ENCODE measurements at places on chromosomes 13 and 19.

GRCh38 chr13:28376604-28377003 is 118.3 kb downstream of the FLT1 start:
- no peak for ATAC-seq

DNA sequence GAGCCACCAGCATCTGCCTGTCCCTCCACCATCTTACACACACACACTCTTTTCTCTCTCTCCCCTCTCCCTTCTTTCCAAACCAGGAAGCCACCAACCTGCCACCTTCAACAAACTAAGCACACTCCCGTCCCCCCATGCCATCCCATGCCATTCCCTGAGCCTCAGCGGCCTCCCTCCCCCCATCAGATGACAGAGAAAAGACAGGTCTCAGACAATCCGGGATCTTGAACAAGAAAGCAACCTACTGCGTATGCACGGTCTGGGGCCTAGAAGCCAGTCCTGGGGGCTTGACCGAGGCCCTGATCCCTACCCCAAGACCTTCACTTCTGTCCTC is 19.4 kb downstream of the AKT2 start:
- no peak for ATAC-seq

- ATAC-seq: no peak
Measured at GRCh38 chr13:31053091-31053490, 108.6 kb downstream of the HSPH1 start.

DNA sequence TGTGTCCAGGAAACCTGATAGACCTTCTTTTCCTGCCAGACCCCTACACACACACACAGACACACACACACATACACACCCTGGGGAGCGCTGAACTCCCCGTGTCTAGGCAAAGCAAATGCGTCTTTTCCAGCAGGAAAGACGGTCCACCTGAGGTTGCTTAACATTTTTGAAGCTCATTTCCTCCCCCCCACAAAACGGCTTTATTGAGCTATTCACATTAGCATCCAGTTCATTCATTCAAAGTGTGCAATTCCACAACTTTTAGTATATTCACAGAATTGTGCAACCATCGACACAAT is 3.4 kb downstream of the GSX1 start:
- no peak for ATAC-seq

DNA sequence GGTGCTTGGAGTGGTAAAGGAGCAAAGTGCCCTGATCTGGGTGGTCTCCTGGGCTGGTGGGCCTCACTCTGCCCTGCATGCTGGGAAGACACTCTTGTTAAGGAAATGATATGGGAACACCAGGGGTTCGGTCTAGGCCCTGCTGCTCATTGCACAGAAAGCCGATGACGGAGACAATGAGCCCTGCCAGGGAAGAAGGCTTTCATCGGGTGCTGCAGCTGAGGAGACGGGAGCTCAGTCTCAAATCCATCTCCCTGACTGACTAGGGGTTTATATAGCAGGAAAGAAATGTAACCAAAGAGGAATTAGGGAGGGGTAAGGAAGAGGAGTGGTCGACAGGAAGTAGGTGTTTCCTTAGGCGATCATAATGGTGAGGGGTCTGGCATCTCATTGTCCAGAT is 253.4 kb downstream of the TEX29 start:
- no peak for ATAC-seq

DNA sequence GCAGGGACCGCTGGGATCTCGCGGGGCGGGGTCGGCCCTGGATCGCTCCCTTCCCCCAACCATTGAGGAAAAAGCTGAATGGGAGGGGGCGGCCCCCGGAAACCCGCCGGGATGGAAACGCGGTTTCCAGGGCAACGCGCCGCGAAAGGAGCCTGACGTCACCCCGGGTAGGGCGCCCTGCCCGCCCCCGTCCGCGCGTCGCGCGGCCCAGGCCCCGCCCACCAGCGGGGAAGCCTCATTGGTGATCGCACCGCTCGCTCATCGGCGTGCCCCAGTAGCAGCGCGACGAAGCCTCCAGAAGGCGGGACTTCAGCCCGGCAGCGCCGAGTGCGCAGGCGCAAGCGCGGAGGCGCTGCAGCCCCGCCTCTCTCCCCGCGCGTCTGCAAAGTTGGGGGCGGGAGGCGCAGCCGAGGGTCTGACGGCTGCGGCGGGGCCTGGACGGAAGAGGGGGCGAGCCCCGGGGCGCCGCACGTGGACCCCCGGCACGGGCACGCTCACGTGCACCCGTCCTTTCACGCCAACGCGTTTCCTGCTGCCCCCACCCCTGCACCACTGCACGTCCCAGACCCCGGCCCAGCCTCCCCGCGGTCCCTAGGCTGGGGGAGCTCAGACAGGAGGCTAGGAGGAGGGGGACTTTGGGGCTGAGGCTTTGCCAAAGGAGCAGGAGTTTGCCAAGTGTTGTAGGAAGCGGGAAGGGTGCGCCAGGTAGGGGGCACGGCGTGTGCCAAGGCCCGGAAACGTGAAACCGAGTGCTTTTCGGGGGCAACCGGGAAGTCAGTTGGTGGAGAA is 8.2 kb upstream of the CIRBP start:
- peak; percentile 84 for ATAC-seq

DNA sequence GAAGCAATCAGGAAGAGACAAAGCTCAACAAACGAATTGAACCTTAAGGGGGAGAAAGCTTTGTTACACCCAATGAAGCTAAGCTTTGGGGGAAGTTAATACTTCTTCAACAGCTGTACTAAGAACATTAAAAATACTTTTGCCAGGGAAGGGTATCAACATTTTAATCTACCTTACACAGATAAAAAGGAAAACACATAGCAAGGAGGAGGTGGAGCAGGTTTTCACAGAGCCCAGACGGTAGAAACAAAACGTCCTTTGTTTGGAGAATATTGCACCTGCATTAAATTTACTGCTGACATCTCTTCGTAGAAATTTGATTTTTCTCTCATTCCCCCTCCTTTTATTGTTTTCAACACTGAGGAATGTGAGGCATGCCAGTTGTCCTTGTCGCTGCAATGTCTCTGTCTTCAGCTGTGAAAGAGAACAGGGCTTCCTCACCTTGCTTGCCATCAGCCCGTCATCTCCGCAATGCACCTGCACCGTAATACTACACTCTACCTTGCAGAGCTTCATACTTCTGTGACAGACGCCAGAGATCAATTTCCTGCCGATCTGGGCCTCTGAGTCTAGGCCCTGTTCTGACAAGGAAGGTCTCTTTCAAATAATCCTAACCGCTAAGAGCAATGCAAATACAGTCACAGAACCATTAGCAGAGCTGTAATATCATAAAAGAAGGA is 270.8 kb downstream of the SPRY2 start:
- ATAC-seq: no peak

- no peak for ATAC-seq
Measured at GRCh38 chr19:50046649-50047503, 21.1 kb downstream of the ZNF473 start.

- ATAC-seq: peak; percentile 52
Measured at GRCh38 chr19:19615086-19615485, 3.4 kb downstream of the PBX4 start.

DNA sequence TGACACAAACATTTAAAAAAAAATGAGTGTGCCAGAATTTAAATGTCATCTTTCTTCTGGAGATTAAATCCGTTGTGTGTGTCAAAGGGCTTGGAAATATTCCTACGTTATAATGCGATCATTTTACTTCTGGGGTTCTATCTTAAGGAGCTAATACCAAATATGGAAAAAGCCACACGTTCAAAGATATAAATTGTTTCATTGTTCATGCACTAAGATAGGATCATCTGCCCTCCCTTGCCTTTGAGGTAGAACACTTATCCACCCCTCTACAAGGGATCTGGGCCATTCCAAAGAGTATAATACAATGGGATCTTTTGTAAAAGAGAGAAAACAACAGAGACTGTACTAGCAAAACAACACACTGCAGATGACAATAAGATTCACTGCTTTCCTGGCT is 64.9 kb downstream of the ANKRD10 start:
- ATAC-seq: no peak

DNA sequence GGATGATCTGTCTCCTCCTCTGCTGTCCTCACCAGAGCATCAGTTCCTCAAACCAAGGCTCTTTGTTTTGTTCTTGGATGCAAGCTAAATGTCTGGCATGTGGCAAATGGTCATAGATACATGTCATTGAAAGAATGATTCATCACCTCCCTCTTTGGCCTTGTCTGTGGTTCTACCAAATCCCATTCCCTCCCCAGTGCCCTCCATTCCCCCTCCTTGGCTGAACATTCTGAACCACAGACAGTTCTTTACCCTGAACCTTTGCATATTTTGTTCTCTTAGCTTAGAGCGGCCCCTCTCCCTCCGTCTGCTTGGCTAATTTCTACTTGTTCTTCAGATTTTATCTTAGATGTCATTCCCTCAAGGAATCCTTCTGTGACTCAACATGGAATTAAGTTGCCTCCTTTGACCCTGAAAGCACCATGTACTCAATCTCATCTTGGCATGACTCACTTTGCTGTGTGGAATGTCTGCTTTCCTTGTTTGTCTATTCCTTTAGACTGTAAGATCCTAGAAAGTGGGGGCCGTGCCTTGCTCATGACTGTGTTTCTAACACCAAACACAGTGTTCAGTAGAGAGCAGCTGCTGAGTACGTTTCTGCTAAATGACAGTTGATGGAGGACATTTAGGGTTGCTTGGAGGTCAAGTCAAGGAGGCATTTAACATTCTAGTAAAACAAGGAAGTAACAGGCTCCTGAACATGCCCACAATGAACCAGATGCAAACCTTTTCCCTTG is 8.1 kb downstream of the ALOX5AP start:
- ATAC-seq: peak; percentile 9

- no peak for ATAC-seq
Measured at GRCh38 chr13:45314822-45315221, 26.2 kb downstream of the TPT1 start.

GRCh38 chr19:31127134-31127967 is 221.9 kb downstream of the TSHZ3 start:
- ATAC-seq: peak; percentile 57

GRCh38 chr13:98979012-98979660 is 1.3 kb upstream of the DOCK9 start:
- no peak for ATAC-seq

DNA sequence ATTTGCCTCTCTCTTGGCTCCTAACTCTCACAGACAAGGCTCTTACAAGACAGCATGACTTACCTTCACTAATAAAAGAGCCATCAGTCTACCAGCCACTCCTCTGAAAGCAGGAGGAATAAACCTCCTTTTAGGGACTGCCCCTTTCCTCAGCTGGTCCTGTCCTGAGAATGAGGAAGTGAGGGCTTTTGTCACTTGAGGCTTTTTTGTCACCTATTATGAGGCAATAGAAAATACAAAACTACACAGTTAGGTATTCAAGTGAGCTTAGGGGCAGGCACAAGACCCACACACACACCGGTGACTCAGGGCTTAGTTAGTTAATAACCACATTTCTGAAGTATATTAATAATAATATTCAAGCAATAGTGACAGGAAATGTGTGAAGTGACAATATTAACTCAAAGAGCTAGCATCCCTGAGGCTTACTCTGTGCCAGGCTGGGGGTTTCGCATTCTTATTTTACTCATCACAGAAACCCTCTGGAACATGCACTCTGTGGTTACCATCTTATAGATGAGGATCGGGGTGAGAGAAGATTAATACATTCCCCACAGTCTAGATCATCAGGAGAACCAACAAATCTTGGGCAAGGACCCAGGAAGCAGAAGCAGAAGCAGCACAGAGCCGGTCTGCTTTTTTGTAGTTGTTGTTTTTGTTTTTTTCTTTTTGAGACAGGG is 379.9 kb downstream of the LIG4 start:
- ATAC-seq: no peak

- ATAC-seq: no peak
Measured at GRCh38 chr13:113078902-113079780, 26.4 kb upstream of the F7 start.

GRCh38 chr19:35414442-35414841 is 33.6 kb upstream of the FFAR2 start:
- ATAC-seq: peak; percentile 72

- no peak for ATAC-seq
Measured at GRCh38 chr19:46952874-46953273, 66.8 kb upstream of the NPAS1 start.

DNA sequence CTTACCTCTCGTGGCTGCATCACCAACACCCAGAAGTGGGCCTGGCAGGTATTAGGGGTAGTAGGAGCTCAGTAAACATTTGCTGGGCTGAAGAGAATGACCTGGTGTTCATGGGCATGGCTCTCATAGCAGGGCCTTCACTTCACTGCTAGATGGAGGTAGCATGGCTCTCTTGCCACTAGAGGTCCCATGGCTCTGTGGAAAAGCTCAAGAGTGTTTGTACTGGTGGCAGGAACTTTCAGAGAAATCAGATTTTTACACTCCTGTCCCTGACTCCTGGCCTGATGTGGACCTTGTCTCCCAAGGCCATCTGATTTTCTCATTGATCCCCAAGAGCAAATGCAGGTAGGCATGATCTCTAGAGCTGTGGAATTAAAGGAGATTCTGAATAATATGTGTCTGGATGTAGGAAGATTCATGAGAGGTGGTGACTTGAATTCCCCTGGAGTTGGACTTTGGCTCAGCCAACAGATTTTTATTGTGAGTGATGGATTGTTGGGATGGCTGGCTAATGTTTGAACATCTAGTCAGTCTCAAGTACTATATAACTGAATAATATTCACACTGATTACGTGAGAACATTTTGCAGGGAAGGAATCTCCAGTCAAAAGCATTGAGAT is 5.7 kb downstream of the ZNF574 start:
- ATAC-seq: peak; percentile 51

GRCh38 chr19:13825489-13826441 is 30.5 kb downstream of the ZSWIM4 start:
- ATAC-seq: peak; percentile 49

GRCh38 chr13:73924607-73925006 is 209.6 kb downstream of the KLF12 start:
- ATAC-seq: peak; percentile 85

GRCh38 chr13:110216006-110216397 is 91.0 kb downstream of the COL4A1 start:
- ATAC-seq: no peak

- ATAC-seq: no peak
Measured at GRCh38 chr19:16373079-16373478, 48.5 kb downstream of the KLF2 start.

DNA sequence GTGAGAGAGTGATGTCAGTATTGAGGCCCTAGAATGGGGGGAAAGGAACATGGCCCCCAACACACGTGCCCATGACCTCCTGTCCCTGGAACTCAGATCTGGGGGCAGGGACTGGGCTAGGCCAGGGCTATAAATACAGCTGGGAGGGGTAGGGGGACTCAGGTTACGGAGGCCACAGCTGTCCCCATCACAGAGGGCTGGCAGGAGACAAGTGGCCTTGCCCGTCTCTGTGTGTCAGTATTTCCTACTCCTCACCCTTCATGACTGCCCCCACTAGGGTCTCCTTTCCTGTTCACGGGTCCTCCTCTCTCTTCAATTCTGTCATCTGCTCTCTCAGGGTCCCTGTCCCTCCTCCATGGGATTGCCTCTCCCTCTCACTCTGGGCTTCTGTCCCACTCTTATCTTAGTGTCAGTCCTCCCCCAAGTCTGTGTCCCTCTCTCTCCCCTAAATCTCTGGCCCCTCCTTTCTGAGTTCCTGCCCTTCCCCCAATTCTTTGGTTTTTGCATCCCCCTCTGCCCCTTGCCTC is 687 bp upstream of the HRC start:
- no peak for ATAC-seq

DNA sequence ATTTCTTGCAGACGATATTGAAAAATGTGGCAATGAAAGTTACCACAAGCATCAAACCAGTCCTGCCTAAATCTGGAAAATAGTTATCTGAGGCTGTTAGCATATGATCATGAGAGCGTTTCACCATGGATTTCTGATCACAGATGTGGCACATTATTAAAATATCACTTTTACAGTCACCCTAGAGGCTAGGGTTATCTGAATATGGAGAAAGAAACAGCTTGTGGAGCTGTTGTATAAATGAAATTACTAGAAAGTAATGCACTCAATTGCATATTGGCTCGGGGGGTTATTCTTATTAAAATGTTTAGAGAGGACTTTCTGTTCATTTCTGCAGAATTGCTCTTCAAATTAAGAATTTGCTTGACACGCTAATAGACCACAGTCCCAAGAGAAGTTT is 35.6 kb downstream of the ALOX5AP start:
- no peak for ATAC-seq

Measured in activated T-helper 17 cell treated with anti-CD3 and anti-CD28 coated beads, Interleukin-2, amount 50 U/mL, for 72 hours (primary cell).